Activated naive CD8-positive, alpha-beta T cell treated with anti-CD3 and anti-CD28 coated beads for 36 hours (primary cell): ENCODE measurements at places on chromosomes 3 and 15. TPM values are rescaled to one million over a fixed set of nuclear protein-coding genes. Genes with fewer than 3 reads are reported as not detected.
A peak's percentile ranks its signal among the peaks of the same experiment; 100 is the strongest.

DNA sequence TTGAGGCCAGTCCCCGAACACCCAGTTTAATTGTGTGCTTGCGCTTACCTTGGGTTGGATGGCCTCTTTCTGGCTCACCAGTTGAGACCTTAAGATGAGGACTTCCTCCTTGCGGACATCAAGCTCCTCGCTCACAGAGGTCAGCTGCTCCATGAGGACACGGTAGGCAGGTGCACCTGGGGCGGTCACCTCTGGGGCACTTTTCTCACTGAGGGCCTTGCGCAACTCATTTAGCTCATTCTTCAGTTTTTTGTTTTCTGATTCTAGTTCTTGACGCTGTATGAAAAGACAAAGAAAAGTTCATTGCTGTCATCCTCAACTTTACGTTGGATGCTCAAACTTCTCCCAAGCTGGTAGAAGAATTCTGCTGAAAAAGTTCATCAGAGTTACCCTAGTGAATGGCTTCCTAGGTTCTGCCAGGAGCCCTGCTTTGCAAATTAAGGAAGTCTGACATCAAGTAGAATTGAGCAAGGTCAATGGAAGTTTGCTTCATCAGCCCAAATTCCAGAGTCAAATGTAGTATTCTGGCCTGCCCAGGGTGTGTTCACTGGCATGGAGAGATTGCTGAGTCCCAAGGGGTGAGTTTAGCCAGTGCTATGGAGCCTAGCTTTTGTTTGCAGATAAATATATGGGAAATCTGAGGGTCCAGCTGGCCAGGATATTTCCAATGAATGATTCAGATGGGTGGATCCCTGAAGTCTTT is 55.8 kb upstream of the MYO5C start:
- no peaks in the 10 kb centered on the region for H3K4me1 ChIP-seq
- no peak overlapping the region for H3K4me3 ChIP-seq
- DNase-seq, result no peak
- H3K27me3 ChIP-seq, result no peaks in the 10 kb centered on the region
- H3K27ac ChIP-seq, result no peak overlapping the region
- no peaks in the 10 kb centered on the region for H3K36me3 ChIP-seq

DNA sequence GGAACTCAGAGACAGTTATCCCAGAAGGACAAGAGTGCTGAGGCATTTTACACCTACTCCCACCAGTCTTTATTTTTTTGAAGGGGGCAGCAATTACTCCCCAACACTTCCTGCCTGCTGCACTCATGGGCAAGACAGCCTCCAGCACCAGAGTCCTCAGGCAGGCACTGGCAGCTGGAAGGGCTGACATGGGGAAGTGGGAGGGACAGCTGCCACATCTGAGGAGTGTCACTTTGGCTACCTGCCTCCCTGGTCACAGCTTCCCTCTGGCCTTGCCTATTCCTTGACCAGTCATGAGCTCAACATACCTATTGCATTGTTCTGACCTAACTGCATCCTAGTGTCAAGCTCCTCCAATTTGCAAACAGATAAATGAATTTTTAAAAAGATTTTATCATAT is 10.2 kb upstream of the LACTB start:
- no peak overlapping the region for H3K27ac ChIP-seq
- DNase-seq, result no peak
- no peaks in the 10 kb centered on the region for H3K36me3 ChIP-seq
- no peaks in the 10 kb centered on the region for H3K4me1 ChIP-seq
- no peak overlapping the region for H3K4me3 ChIP-seq
- no peaks in the 10 kb centered on the region for H3K27me3 ChIP-seq

Gene XCR1
- total RNA-seq, result not detected

DNA sequence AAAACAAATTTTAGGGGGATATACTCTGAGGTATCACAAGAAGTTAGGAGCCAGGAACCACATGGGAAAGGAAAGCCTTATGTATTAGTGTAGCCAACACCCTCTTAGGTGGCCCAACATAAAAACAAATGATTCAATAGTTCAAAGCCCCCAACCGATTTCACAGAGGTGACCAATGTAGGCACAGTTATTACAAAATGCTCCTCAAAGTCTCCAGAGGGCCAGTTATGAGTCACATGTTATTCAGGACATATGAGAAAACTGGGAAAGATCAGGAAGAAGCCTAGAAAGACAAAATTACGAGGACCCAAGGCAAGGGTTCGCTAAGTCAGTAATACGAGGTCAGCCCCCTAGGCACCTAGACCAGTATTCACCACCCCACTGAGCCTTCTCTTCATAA is 29.9 kb upstream of the FBN1 start:
- H3K27ac ChIP-seq, result no peak overlapping the region
- no peaks in the 10 kb centered on the region for H3K4me1 ChIP-seq
- H3K27me3 ChIP-seq, result no peaks in the 10 kb centered on the region
- H3K36me3 ChIP-seq, result no peaks in the 10 kb centered on the region

DNA sequence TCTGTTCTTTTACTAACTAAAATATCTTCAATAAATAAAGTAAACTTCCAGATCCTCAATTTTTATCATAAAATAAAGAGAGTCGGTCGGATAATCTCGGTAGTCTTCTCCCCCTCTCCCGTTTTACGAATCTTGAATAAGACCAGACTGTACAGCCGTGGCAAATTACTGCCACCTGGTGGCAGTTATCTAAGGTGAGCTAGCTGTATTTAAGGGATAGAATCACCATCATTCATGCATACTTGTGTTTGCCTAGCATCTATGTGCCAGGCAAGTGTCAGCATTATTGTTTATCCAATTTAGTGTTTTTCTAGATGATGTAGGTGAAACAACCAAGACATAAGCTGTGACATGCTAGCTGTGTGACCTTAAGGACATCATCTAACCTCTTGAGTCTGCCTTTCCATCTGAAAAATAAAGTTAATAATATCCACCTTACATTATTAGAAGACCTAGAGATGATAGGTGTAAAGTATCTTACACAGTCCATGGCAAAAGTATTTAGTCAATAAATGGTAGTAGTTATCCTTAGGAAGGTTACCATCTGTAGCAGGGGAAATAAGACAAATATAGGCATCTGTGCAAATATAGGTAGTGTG is 21.3 kb downstream of the DUT start:
- H3K27ac ChIP-seq, result no peak overlapping the region
- peak; percentile 39 for DNase-seq
- no peak overlapping the region for H3K4me3 ChIP-seq
- H3K27me3 ChIP-seq, result peaks cover 9% of the 10 kb centered on the region
- H3K36me3 ChIP-seq, result no peaks in the 10 kb centered on the region

- H3K36me3 ChIP-seq, result no peaks in the 10 kb centered on the region
- no peak overlapping the region for H3K4me3 ChIP-seq
- H3K27me3 ChIP-seq, result no peaks in the 10 kb centered on the region
- H3K4me1 ChIP-seq, result no peaks in the 10 kb centered on the region
- no peak for DNase-seq
These were observed 145.6 kb downstream of the LSAMP start for GRCh38 chr3:116299646-116300081.
